Stimulated activated CD4-positive, alpha-beta T cell treated with anti-CD3 and anti-CD28 coated beads, Interleukin-15, amount 100 ng/mL, for 1 hour (primary cell): ENCODE measurements at places on chromosomes 12 and 14.

- no peak for DNase-seq
Measured at GRCh38 chr14:56992332-56992820, 182.1 kb upstream of the OTX2 start.

- DNase-seq, result no peak
Measured at GRCh38 chr12:30835216-30835615, 80.5 kb upstream of the CAPRIN2 start.

- DNase-seq, result no peak
Measured at GRCh38 chr12:104147346-104147745, 9.3 kb upstream of the NFYB start.

- DNase-seq, result no peak
Measured at GRCh38 chr12:111359231-111359913, 9.5 kb downstream of the PHETA1 start.

DNA sequence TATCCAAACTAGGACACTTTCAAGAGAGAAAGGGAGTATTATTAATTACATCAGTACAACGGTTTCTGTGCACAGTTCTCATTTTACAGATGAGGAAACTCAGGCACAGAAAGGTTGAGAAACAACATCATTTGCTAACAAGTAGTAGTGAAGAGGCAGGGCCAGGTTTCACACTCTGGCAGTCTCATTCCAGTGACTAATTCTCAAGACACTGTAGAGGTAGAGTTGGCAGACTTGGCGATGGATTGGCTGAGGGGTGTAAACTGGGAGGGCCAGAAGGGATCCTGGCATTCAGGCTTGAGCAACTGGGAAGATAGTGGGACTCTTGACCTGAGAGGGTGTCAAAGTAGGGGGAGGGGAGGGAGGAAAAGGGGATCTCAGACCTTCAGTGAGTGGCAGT, 73.8 kb upstream of the BDKRB2 start:
- DNase-seq, result no peak

GRCh38 chr12:19169222-19169621, 39.7 kb downstream of the PLEKHA5 start:
- no peak for DNase-seq

DNA sequence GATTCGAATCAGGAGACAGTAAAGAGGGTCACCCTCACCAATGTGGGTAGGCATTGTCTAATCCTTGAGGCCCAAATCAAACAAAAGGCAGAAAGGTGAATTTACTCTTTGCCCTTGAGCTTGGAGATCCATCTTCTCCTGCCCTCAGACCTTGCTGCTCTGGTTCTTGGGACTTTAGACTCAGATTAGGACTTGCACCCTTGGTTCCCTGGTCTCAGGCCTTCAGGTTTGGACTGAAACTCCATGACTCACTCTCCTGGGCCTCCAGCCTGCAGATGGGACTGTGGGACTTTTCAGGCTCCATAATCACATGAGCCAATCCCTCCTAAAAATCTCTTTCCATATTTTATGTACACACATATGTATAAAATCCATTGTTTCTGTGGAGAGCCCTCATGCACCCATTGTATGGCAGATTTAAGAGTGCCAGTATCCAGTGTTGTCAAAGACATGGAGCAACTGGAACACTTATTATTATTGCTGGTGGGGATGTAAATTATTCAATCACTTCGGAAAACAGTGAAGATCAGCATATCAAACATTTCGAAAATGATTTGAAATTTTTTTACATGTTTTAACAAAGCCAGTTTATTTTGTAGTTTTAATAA, 48.7 kb downstream of the EID3 start:
- no peak for DNase-seq

- DNase-seq, result peak; percentile 58
Measured at GRCh38 chr12:6554168-6555017, 1.4 kb downstream of the IFFO1 start.

DNA sequence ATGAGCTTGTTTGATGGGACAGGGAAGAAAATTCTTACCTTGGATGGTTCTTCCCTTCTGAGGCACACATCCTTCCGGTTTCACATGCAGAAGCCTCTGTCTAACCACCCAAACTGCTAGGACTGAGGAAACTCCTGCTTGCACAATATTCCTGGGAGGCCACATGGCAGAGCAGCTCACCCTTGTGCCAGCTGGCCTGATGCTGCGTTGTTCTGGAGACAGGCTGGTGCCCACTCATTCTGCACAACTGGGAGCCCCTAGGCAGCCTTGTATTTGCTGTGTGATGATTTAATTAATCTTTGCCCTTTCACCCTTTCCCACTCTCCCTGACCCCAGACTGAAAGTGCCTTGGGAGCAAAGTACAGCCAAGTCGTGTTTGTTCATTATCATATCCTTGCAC, 130.8 kb downstream of the RTN1 start:
- no peak for DNase-seq

DNA sequence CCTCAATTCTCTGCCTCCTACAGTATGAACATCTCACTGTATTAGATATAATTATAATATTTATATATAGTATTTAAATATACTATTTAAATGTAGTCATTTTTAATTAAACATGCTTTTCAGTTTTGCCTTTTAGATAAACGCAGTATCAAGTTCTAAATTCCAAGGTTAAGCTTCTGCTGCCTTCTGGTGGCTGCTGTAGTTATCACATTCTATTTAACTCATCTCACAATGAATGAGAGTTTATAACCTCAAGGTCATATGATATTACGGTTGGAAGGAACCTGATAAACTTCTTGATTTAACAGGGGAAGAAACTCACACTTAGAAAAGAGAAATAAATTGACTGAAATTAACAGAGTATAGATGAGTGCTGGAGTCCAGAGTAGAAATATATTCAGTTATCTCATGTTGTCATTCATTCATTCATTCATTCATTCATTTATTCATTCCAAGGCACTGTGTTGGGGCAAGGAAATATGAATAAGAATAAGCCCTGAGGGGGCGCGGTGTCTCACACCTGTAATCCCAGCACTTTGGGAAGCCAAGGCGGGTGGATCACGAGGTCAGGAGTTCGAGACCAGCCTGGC, 31.9 kb downstream of the GUCY2C start:
- DNase-seq, result no peak

DNA sequence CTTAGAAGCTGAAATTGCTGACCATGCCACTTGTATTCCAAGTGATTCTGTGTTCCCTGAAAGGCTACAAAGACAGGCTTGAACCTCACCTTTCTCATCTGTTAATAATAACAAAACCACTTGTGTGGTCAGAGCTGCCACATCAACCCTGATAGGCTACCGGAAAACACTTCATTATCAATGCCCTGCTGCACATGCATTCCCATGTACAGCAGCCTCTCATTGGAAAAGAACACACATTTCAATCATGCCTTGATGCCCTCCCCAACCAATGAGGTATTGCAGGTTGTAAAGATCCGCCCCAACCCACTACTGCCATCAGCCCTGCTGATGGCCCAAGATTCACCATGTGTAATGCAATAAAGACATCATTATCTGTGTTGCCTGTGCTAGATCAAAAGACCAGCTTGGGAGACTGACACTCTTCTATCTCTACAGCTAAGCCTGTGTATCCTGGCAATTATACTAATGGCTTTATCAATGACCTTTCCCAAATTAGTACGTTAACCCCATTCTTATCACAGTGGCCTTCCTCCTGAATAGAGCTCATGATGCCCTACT, 2.8 kb downstream of the GPR19 start:
- no peak for DNase-seq

DNA sequence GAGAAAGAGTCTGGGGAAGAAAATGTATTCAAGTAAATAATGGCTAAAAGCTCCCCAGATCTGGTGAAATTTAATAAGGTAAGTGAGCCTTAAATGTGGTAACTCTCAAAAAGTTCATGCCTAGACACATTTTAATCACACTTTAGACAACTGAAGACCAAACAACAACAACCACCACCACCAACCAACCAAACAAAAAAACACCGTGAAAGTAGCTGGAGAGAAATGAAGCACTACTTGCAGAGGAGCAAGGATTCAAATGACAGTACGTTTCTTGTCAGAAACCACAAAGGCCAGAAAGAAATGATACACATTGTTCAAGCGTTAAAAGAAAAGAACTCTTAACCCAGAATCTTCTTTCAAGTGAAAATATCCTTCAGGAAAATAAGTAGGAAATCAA, 208.3 kb downstream of the MYRFL start:
- no peak for DNase-seq

DNA sequence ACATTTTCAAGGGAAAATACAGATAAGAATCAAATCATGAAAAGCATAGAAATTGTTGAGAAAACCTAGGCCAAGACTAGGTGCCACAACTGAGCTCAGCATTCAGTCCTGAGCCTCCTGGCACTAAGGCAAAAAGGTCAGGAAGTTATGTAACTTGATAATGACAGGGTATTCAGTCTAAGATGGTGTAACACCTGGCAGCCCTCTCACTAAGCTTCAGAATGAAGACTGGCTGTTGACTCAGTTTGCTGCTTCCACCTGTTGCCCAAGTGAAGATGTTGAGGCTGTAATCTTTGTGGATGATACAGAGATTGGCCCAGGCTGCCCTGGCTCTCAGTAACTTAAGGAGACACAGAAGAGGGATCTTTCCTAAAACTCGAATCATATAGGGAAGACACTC, 19.6 kb downstream of the PROX2 start:
- DNase-seq, result no peak

DNA sequence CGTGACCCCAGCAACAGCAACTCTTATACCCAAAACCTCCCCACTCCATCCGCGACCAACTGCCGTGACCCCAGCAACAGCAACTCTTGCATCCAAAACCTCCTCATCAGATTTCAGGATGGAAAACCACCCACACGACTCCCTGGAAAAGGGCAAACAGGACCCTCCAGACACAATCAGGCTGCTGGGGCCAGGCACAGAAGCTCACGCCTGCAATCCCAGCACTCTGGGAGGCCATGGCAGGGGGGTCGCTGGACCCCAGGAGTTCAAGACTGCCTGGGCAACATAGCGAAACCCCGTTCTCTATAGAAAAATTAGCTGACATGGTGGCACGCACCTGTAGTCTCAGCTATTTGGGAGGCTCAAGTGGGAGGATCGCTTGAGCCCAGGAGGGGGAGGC, 19.7 kb downstream of the PGAM5 start:
- no peak for DNase-seq

DNA sequence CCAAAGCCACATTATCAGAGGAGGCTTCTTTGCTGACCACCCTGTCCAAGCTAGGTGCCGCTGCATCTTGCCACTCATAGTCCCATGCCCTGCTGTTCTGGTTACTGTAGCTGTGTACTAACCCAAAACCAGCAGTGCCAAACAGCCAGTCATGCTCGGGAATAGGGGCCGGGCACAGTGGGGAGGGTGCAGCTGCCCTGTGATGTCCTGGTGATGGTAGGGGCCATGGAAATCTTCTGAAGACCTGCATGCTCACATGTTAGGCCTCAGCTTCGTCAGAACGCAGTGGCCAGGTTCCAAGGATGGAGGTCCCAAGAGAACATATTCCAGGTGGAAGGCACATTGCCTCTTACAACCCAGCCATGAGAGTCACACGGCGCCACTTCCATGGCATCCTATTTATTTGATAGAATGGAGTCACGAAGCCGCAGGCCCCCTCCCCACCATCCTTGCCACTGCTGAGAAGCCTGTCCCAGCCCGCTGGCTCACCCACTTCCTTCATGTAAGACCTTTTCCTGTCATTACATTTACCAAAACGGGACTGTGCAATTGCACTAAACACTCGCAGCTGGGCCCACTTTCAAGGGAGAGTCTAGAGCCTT, 48.5 kb downstream of the FAM222A start:
- no peak for DNase-seq

GRCh38 chr14:94367347-94368242, 20.8 kb downstream of the SERPINA1 start:
- DNase-seq, result no peak

DNA sequence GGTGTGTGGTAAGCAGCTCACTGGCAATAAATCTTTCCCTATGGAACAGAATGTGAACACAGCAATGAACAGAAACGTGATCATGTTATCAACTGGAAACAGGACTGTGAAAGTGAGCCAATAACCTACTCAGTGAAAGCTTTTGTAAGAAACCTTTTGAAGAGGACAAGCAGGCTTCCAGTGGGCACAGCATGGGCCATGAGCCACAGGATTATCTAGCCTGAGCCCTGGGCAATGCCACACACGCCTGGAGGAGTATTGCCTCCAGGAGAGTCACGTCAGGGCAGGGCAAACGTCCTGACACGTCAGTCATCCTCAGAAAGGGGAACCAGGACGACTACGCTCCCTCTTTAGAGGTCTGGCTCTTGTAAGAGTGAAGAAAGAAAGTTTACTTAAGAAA, 32.3 kb downstream of the NRDE2 start:
- no peak for DNase-seq

DNA sequence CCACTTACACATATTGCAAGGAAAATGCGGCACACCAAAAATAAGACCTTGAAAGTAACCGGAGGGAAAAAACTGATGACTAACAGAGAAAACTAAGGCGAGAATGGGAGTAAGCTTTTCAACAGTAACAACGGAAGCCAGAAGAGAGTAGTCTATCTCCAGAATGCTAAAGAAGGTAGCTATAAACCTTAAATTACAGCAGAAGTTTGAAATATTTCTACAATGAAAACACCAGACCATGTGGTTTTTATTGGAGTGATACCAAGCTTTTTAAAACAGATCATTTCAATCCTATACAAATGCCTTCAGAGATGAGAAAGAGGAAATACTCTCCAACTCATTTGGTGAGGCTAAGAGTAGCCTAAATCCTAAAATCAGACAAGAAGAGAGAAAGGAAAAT, 209.5 kb downstream of the ANO6 start:
- DNase-seq, result no peak

GRCh38 chr12:15677726-15678201, 111.4 kb downstream of the EPS8 start:
- no peak for DNase-seq

- DNase-seq, result no peak
Measured at GRCh38 chr14:87999277-87999676, 5.7 kb upstream of the GPR65 start.
